Brain microvascular endothelial cell (primary cell): ENCODE measurements at places on chromosomes 6 and 20.

- DNase-seq = no peak
Measured at GRCh38 chr6:21801446-21802174, 208.1 kb downstream of the SOX4 start.

GRCh38 chr6:62740596-62740995, 454.6 kb upstream of the KHDRBS2 start:
- DNase-seq = no peak

- DNase-seq = no peak
Measured at GRCh38 chr6:151043944-151044343, 178.4 kb downstream of the MTHFD1L start.

- DNase-seq = no peak
Measured at GRCh38 chr20:21832442-21833385, 127.2 kb downstream of the PAX1 start.

- peak; percentile 66 for DNase-seq
Measured at GRCh38 chr20:11338496-11339306, 579.0 kb upstream of the BTBD3 start.

- DNase-seq = peak; percentile 72
Measured at GRCh38 chr6:113375950-113376846, 480.9 kb upstream of the MARCKS start.

GRCh38 chr20:41003143-41003935, 25.3 kb upstream of the TOP1 start:
- DNase-seq = peak; percentile 95

- DNase-seq = peak; percentile 68
Measured at GRCh38 chr6:99868074-99868702, 125.8 kb downstream of the MCHR2 start.

GRCh38 chr20:34246126-34246626, 5.0 kb downstream of the ASIP start:
- no peak for DNase-seq

DNA sequence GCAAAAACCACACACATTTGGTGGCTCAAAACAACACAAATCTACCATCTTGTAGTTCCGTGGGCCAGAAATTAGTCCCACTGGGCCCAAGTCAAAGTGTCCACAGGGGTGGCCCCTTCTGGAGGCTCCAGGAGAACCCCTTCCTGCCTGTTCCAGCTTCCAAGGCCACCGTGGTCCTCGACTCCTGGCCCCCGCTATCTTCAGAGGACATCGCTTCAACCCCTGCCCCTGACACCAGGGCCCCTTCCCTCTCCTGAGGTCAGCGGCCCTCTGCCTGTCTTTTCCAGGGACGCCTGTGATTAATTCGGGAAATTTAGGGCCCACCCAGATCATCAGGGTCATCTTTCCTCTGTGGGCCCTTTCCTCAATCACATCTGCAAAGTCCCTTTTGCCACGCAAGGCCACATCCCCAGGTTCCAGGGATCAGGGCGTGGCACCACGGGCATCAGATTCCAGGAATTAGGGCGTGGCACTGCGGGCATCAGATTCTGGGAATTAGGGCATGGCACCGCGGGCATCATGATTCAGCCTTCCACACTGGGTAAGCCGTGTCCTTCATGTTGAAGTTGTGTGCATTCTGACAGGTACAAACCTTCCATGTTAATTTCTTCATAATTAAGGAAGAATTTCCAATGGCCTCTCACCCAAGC, 59.9 kb upstream of the SMOC2 start:
- no peak for DNase-seq

DNA sequence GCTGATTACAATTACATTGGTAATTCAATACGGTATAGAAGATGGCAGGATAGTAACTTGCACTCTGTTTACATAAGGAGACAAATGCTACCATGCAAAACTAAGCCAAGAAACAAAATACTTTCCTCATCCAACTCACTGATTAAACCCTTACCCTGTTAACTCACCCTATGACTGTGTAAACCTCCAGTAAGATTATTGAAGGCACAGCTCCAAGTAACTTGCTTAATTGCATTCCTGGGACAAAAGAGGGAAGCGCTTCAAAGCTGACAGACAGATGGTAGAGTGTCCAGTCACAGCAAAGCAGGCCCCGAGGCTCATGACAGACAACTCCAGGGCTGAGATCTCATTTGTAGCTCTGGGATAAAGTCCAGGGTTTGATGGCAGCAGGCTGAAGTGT, 6.9 kb upstream of the KIF16B start:
- peak; percentile 20 for DNase-seq

- no peak for DNase-seq
Measured at GRCh38 chr20:59375541-59375940, 75.1 kb downstream of the EDN3 start.

DNA sequence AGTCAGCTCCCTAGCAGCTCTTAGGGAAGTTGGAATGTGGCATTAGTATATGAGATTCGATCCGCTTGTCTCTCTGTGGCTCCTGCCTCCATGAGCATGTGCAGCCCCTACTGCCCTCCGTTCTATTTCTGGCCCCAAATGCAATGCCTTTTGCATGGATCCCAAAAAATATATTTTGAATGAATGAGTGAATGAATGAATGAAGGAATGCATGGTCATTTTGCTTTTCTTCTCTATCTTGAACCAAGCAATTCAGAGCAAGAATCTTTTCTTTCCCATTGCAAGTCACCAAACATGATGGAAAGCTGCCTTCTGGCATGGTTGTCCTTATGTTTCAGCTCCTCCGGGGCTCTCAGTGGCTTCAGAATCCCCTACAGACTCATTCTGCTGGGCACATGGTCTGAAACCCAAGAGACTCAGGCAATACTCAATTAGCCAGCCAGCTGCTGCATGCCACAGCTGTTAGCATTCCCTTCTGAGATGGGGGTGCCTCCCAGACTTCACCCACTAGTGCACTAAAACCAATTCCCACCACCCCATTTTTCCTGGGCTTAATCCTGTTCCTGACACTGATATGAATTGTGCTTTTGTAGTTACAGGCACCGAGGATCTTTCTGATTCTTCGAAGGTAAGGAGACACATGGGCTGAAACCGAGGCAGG, 2.6 kb upstream of the IYD start:
- DNase-seq = no peak

- no peak for DNase-seq
Measured at GRCh38 chr6:41582540-41582939, 36.4 kb downstream of the FOXP4 start.

DNA sequence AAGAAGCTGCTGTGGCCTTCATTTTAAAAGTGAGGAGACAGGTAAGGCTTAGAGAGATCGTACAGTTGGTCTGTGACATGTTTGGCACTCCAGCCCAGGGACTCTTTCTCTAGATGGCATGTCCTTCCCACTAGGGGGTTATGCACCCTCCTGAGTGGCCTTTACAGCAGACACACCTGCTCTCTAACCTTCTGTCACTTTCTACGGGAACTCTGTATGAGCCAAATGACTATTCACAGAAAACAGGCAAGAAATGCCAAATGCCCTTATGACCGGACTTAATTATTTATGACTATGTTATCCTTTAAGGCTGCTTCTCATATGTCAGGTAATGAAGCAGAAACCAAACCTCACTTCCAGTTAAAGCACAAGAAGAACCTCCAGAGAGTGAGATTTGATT, 91.2 kb downstream of the MAP3K5 start:
- no peak for DNase-seq

DNA sequence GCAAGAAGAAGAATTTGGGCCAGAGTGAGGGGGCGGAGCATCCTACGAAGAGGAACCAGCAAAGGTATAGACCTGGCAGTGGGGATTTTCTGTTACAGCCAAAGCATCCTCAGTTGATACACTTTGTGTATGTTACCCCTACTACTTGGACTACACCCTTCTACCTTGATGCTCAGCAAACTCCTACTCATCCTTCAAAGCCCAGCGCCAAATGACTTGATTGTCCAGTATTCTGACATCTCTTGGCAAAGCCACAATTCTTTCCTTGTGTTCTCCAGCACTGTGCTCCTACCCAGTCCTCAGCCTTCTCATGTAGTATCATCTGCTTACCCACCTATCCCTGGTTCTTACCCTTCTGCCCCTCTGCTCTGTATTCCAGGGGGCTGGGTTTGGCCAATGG, 21.7 kb upstream of the CTNNBL1 start:
- no peak for DNase-seq

- DNase-seq = no peak
Measured at GRCh38 chr20:8647961-8648441, 420.9 kb upstream of the PLCB4 start.

GRCh38 chr6:147527197-147527596, 18.7 kb downstream of the SAMD5 start:
- DNase-seq = no peak

DNA sequence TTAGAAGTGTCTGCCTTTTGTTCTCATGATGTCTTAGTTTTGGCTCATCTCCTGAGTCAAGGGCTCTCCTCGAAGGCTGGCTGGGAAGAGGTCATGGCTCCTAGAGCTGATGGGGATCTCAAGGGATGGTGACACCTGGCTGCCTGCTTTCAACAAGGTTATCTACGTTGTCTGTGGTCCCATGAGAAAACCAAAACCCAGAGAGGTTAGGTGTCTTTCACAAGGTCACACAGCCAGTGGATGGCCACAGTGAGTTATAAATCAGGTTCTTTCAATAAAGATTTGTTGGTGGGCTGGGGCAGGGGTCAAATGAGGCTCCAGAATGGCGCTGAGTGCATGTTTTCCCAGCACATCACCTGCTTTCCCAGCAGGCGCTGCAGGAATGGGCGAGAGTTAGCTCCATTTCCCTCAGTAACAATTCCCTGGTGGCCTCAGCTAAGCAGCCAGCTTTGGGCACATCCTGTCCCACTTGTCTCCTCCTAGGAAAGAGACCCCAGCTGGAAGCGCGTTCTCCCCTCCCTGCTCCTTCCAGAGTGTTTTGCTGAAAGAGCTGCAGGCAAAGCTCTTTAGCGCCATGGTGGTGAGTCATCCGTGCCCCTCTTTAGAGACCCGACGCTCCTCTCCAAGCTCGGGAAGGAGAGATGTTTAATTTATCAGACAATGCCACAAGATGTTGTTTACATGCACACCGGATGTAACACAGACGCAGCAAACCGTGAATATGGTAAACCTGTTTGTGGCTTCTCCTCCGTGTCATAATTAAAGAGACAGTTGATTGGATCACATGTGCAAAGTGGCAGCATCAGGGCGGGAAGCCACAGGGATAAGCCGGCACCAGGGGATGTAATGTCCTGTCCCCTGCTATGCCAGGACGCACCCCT, 109.7 kb downstream of the LRFN2 start:
- no peak for DNase-seq

GRCh38 chr6:133644892-133645619, 243.9 kb upstream of the TCF21 start:
- peak; percentile 31 for DNase-seq

DNA sequence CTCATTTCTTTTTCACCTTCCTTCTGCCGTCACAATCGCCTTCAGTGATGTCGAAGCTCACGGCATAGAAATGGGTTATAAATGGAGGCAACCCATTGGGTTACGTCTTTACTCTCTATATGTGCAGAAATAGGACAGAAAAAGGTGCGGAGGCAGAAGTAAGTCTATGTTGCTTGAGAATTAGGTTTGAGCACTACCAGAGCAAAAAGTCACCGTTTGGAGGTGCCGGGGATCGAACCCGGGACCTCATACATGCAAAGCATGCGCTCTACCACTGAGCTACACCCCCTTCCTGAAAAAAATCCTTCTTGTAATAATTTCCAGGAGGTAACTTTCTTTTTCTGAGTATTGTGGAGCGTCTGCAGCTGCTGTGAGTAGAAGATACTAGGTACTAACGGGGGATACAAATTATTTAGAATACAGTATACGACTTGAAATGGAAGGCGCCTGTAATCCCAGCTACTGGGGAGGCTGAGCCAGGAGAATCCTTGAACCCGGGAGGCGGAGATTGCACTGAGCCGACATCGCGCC, 134.2 kb downstream of the TRIM27 start:
- DNase-seq = peak; percentile 62

DNA sequence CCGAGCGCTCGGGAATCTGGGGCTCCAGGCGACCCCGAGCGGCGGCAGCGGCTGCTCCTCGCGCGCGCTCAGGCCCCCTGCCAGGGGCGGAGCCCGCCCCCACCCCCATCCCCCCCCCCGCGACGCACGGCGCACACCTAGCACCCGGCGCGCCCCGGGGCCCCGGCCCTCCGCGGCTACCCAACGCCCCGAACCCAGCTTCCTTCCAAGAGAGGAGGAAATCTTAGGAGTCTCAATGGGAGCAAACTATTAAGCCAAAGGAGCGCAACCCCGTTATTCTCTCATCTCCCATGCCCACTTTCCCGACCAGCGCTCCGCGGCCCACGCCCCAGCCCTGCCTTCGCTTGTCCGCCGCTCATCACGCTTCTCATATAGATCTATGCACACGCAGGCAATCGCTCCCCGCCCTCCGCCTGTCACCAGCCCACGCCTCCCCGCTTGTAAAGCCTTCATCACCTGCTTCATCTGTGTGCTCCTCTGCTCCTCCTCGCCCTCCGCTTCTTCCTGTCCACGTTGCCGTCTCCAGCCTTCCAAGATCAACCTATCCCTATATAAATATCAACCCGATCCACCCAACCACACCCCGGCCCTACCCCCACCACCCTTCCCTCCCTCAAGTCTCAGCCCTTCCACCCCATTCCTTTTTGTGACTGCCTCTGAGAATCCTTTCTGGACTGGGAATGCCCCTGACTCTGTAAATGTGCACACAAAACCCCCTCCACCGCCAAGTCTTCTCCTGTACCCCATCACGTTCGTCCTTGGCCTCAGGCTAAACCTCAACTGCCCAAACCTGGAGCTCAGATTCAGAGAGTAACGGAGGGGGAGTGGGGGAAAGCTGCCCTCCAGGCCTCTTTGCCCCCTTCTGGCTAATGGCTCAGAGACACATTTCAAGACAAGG, at the start of gene DLK2:
Gene DLK2 (minus strand): TSS at position 18 of the 898 bp plus-strand sequence. CDS start 723 bp downstream, outside the sequence.
- no peak for DNase-seq

DNA sequence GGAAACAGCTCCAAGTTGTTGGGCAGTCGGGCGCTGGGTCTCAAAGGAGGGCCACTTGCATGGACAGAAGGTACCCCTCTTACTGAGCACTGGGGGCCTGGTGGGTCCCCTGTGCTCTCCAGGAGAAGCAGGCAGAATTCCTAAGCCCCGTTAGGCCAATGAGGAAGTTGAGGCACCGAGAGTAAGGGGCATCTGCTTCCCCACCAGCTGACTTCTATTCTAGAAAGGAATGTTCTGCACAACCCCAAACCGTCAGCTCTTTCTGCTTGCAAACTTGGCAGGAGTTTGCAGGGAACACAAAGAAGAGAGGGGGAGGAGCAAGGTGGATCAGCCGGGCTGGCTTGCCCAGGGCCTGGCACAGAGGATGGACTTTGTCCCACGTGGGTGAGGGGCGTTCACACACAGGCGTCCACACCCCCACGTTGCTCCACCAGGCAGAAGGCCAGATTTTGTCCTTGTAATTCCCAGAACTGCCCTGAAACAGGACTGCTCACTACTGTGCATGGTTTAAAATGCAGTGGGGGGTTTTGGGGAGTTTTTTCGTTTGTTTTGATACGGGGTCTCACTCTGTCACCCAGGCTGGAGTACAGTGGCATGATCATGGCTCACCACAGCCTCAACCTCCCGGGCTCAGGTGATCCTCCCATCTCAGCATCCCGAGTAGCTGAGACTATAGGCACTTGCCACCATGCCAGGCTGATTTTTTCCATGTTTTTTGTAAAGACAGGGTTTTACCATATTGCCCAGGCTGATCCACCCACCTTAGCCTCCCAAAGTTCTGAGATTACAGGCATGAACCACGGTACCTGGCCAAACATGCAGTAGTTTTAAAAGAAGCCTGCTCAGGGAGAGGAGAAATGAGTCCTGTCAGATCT, 93.3 kb downstream of the SNX5 start:
- no peak for DNase-seq
